AG08395 (cell line): ENCODE measurements at places on chromosomes 12 and 14.

DNA sequence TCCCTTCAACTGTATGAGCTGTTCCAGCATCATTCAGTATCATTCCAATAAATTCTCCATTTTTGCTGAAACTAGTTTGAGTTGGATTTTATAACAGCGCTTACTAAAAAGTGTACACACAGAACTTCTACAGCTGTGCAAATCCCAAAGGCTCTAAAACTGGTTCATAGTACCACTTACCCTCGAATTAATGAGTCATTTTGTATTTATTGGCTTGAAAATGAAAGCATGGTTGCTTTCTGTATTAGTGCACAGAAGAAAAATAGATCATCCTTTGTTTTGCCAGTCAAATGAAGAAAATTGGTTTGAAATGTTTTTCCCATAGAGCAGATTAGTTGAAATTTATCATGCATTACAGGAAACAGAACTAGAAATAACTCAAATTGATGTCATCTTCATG, 268.3 kb upstream of the CPNE8 start:
- DNase-seq = no peak

DNA sequence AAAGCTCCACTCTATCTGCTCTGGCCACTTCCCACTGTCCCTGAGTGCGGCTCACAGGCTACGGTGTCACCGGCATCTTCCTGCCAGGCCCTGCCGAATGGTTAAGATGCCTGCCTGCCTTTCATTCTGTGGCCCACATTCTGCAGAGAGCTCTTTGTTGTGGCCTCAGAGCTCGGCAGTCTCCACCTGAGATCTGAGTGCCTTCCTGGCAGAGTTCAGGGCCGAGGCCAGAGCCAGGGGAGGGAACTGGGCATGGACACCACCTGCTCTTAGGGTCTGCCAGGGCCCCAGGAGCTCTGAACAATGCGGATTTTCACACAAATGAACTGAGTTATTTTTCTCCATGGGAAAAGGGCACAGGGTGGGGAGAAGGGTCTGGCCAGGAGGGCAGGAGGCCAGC, 127.2 kb downstream of the RBM19 start:
- no peak for DNase-seq

- DNase-seq = no peak
Observed at GRCh38 chr12:102394200-102394599, 86.2 kb downstream of the IGF1 start.

- DNase-seq = no peak
Observed at GRCh38 chr12:19034937-19035336, 94.6 kb upstream of the PLEKHA5 start.

- no peak for DNase-seq
Observed at GRCh38 chr12:111971800-111972199, 41.2 kb downstream of the TMEM116 start.

DNA sequence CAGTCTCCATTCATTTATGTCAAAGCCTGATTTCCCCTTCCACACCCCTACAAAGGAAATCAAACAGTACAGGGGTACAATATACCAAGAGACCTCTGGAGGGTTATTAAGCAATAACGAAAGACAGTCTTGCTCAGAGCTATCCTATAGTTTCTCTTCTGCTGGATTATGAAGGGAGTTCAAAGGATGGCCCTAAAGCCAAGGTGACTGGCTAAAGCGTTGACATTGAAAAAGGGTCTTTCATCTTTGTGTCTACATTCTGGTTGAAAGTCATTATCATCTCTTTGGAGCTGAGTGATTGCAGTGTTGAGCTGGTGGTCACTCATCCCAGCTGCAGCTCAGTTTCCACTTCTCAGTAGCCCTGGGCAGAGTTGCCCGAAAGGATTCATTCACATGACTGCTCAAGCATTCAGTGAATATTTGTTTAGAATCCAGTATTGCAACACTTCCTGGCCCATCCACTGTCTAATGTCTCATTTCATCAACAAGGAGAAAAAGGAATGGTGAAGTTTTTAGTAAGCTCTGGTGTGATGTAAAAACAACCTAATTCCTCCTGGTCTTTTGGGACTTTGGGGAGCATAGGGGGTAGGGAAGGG, 19.2 kb upstream of the TBX5 start:
- DNase-seq = peak; percentile 76

- peak; percentile 40 for DNase-seq
Observed at GRCh38 chr12:104410786-104411185, 46.0 kb upstream of the CHST11 start.

GRCh38 chr12:12983420-12984035, 16.5 kb downstream of the HEBP1 start:
- peak; percentile 73 for DNase-seq

DNA sequence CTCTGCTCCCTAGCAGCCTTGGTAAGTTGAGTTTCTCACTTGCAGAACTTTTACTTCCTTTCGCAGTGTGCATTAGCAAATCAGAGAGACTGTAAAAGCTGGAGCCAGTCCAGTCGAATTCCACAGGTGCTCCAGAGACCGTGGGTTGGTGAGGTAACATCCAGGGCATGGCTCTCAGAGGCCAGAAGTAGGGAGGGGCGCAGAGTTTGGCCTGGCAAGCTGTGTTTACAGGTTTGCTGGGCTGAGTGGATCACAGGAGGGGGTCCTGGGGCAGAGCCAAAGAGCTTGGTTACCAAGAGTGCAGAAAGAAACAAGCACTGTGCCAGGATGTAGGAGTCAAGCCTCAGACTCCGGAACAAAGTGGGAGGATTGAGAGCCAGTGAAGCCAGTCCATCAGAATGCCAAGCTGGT, 10.2 kb upstream of the BHLHE41 start:
- DNase-seq = no peak

DNA sequence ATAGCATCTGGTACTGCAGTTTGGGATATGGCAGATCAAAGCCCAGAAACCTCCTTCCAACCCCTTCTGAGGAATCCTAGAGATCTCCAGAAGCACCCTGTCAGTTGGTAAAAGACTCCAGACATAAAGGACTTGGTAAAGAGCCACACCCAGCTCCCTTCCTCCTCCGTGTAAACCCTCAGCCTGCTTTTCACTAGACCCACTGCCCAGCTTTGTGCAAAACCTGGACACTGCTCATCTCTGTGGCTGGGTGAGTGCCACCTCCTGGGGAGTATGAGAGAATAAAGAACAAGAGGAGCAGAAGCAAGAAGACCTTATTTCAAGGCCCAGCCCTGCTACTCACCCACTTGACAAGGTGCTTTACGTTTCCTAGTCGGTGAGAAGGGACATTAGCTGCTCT, 33.0 kb downstream of the ANO2 start:
- no peak for DNase-seq

DNA sequence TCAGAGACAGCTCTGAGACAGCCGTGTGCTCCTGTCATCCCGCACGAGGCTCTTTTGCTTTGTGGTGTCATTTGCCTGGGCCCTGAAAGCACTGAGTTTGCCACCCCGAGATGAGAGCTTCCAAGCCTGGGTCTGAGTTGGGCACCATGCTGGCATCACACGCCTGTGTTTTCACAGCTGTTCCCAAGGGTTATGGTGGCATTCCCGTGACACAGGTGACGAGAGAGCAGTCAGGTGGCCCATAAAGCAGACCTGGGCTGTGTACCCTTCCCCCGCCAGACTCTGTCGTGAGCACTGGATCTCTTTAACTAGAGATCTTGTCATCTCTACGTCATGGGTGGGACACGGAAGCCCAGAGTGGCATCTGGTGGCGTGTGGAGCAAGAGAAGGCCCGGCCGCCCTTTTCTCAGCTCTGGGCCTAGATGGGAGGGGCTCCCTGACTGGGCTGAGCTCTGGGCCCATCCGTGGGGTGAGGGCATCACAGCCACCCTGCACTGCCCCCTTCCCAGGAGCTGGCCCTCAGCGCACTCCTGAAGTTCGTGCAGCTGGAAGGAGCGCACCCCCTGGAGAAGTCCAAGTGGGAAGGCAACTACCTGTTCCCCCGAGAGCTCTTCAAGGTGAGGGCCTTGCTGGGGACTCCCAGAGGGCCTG, 2.6 kb downstream of the NOC4L start:
- no peak for DNase-seq

GRCh38 chr12:53738406-53739213, 11.4 kb upstream of the CALCOCO1 start:
- no peak for DNase-seq

DNA sequence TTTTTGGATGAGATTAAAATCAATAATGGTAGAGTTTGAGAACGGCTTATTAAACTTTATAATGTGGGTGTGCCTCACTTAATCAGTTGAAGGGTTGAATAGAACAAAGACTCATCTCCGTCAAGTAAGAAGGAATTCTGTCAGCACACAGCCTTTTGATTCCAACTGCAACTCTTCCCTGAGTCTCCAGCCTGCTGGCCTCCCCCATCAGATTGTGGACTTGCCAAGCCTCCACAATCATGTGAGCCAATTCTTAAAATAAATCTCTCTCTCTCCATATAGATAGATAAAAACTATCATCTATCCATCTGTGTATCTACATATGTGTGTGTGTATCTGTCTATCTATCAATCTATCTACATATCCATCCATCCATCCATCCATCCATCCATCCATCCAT, 127.4 kb upstream of the BTG1 start:
- no peak for DNase-seq

DNA sequence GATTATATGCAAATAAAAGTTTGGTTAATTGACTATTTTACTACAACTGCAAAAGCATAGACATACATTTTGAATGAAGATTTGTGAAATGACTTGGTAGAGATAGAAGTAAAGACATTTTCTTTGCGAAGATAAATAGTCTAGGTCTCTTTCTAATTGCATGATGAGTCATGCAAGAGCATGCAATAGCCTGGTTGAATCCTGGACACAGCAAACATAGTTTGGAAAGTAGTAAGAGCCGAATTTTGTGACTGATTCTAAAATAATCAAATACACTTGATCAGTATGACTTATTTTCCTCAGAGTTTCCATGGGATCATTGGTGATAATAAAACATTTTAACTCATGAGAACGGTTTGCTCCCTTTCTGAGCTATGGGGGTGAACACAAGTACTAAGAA, 27.7 kb upstream of the CAND1 start:
- peak; percentile 9 for DNase-seq

GRCh38 chr12:22248121-22248520, 86.4 kb downstream of the ST8SIA1 start:
- DNase-seq = no peak

GRCh38 chr14:99619835-99620834, 16.1 kb upstream of the CCDC85C start:
- DNase-seq = peak; percentile 55

DNA sequence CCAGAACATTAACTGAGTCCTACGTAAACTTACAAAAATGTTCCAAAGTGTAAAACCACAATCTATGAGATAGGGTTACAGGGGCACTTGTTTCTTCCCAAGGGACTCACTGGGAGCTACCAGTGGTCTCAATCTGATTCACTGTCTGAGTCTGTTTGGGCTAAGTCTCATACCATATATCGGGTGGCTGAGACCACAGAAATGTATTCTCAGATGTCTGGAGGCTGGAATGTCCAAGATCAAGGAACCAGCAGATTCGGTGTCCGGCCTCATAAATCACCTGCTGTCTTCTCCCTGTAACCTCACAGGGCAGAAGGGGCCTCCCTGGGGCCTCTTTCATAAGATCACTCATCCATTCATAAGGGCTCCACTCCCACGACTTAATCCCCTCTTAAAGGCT, 616.3 kb upstream of the TMEM132C start:
- no peak for DNase-seq

GRCh38 chr12:124824195-124824594, 39.5 kb downstream of the SCARB1 start:
- no peak for DNase-seq

- DNase-seq = peak; percentile 47
Observed at GRCh38 chr12:117724543-117724942, 244.2 kb downstream of the KSR2 start.

- DNase-seq = no peak
Observed at GRCh38 chr14:83151571-83151970, 1617.9 kb upstream of the SEL1L start.

- no peak for DNase-seq
Observed at GRCh38 chr14:42628602-42629001, 1021.9 kb downstream of the LRFN5 start.

DNA sequence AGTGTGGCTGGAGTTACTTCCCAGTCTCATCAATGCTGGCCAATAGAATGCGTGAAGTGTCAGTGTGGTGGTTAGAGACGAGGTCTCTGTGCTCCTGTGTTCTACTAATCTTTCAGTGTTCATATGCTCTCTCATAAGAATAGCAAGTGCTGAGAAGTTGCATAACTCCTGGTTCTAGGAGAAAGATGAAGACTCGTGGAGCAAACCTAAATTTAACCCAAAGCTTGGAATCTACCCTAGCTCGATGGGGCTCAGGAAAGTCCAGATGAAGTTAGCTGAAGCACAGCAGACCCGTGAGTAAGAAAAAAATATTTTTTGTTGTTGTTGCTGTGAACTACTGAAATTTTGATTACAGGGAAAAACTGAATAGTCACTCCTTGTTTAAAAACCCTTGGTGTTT, 412.6 kb downstream of the APAF1 start:
- DNase-seq = no peak

DNA sequence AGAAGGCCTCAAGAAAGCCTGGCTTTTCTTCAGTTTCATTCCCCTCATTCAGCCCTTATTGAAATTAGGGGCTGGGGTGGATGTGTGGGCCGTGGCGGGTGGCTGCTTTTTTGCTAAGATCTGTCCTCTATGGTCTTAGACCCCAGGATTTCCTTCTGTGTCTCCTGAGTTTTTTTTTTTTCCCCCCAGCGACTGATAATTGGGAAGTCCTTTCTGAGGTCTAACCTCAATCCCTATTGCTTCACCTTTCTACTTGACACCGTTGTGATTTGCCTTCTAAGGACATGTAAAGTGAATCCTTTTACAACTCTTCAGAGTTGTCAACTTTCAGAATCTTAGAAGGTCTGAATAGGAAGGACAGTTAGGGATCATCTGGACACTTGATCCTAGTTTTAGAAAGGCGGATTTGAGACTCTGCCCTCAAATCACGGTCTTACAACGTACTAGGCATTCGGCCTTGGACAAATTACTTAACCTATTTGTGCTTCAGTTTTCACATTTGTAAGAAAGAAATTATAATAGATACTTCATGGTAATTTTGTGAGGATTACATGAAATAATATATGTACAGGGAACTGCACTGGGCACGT, 4.4 kb downstream of the GPR84 start:
- no peak for DNase-seq

DNA sequence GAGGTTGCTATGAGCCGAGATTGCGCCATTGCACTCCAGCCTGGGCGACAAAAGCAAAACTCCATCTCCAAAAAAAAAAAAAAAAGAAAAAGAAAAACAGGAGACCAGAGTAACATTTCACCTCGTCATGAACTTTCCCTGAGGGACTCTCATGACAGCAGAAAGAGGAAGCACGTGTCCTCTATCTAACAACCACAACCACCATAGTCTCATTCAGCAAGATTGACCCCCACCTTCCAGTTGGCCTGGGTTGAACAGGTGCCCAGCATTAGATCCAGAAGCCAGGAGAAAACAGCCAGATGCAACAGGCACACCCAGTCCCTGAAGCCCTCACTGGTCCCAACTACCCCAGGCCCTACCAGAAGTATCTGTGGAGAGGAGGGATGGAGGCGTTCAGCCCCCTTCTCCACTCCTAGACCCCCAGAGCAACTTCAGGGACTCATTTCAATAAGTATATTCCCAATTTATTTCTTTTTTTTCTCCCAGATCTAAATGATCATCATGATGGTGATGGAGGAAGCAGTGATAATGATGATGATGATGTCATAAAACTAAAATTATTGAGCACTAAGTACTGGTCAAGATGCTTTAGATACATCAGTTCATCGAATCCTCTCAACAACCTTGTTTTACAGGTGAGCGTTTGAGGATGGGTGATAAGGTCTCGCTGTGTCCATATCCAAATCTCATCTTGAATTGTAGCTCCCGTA, 235.0 kb downstream of the EFCAB11 start:
- DNase-seq = no peak

GRCh38 chr12:78062786-78063185, 232.1 kb downstream of the NAV3 start:
- DNase-seq = peak; percentile 27
